Left colon (tissue), 2 donors: ENCODE measurements at places on chromosomes 2 and 18.

DNA sequence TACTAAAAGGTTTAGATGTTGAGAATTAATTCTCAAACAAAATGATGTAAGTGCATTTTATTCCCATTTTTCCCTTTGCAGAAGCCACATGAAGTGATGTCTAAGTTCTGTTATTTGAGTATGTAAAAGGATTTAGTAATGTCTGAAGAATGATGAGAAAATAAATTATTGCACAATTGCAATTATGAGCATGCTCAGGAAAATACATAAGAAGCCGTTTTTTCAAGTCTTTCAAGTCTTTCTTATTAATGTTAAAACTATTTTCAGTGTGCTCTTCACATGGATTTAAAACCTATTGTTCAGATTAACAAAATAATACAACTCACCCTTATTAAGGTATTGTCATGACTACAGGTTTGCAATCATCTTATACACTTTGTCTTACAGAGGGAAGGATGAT lies 331.4 kb upstream of the NETO1 start:
- DNase-seq = no peak

- DNase-seq = no peak
Observed at GRCh38 chr2:212900715-212901114, 250.7 kb downstream of the IKZF2 start.

DNA sequence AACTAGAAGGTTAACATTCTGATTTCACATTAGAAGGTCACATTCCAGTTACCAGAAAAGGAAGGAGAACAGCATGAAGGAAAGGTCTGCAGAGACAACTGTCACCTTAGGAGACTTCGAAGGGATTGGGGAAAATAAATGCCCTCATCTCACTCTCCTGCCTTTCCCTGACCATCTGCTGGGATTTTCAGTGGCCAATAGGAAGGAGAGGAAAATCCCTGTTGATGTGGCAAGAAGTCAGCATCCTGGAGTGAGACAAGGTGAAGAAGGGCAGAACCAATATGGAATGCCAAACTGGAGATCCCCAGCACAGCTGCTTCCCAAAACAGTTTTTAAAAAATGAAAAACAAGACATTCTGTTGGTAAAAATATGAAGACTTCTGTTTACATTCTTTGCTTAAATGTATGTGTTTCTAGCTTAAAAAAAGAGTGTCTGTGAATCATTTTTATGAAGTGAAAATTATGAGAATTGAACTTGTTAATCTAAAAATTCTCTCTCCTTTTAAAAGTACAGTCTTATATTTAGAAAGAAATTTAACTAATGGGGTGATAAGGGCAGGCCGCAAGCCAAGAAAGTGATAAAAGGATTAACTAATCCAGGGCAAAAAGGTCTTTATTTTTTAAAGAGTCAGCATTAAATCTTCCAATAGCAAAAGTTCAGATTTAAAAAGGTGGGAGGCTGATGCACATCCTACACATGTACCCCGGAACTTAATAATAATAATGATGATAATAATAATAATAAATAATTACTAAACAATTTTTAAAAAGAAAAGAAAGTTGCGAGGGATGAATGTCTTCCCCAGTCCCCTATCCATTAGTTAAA lies 160.6 kb upstream of the DOK6 start:
- DNase-seq = no peak

DNA sequence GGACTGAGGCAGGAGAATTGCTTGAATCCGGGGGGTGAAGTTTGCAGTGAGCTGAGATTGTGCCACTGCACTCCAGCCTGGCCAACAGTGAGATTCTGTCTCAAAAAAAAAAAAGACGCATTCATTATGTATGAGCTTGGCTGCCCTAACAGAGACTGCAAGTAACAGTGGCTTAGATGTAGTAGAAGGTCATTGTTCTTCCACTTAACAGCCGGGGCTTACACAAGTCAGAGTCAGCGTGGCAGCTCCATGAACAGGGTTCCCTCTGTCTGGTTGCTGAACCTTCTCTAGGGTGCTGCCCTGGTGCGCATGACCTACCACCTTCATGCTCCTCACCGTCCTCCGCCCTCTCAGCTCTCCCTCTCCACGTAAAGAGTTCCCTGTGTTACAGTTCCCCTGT lies 49.1 kb upstream of the IGFBP2 start:
- no peak for DNase-seq

GRCh38 chr2:40095000-40095399 lies 315.9 kb upstream of the THUMPD2 start:
- DNase-seq = no peak
